ENCODE measurements at places on chromosomes 7 and 10.

- DNase-seq, result no peak
These were observed 203.2 kb downstream of the ARL4A start for GRCh38 chr7:12890586-12890985.

GRCh38 chr7:103075337-103075918, 488 bp downstream of the ARMC10 start:
- peak; percentile 56 for DNase-seq

DNA sequence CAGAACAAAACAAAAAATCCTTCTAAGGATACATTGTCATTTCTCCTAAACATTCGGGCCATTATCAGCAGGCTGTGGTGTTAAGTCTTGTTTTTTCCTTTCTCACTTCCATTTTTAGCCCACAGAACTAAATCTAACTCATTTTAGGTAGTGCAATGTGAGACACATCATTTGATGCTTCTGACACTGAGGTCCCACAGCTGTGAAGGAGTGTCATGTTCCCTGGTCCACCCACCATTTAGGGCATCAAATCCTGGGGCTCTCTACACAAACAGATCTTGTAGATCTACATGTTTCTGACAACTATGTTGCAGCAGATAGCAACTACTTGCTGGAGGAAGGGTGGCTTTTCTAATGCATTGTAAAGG, 232.5 kb upstream of the IGFBP3 start:
- no peak for DNase-seq

DNA sequence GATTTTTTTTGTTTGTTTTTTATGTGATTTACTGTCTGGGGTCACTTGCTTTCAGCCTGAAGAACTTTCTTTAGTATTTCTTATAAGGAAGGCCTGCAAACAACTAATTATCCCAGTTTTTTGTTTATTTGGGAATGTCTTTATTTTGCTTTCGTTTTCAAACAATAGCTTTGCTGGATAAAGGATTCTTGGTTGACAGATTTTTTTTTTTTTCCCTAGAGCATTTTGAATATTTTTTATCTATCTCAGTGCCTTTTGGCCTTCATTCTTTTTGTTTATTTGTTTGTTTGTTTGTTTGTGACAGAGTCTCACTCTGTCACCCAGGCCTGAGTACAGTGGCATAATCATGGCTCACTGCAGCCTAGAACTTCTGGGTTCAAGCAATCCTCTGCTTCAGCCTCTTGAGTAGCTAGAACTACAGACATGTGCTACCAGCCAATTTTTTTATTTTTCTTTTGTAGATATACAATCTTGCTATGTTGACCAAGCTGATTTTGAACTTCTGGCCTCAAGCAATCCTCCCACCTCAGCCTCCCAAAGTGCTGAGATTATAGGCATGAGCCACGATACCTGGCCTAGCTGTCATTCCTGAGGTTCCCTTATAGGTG, 46.3 kb upstream of the FZD9 start:
- DNase-seq, result no peak

DNA sequence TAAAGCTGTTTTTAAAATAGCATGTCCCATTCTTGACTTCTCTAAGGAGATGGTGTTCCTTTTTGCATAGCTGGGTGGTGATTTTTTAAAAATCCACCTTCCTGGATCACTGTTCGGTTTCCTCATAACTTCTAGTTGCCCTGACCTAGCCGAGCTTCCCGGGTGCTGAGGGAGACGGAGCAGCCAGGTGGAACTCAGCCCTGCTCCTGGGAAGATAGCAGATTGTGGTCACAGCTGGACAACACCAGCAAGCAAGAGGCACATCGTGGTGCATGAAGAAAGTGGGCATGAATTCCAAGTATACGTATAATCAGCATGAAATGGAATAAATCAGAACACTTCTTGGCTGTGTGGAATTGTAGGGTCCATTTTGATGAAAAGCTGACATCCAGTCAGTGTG, 73.5 kb upstream of the RSU1 start:
- DNase-seq, result no peak

DNA sequence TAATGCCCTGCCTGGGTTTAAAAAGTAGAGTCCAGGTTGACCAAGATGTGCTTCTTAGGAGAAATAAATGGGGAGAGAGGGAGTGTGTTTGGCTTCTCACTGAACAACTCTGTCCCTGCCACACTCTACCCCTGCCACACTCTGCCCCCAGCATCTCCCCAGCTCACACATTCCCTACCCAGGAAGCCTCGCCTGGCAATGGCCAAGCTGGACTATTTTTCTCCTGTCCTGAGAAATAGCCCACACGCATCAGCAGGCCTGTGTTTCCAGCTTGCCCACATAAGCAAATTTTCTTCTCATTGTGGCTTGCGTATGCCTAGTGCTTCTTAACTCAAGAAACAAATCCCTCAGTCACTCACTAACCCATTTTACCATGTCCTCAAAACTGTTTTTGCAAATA, 1.8 kb downstream of the LRRC18 start:
- DNase-seq, result no peak

DNA sequence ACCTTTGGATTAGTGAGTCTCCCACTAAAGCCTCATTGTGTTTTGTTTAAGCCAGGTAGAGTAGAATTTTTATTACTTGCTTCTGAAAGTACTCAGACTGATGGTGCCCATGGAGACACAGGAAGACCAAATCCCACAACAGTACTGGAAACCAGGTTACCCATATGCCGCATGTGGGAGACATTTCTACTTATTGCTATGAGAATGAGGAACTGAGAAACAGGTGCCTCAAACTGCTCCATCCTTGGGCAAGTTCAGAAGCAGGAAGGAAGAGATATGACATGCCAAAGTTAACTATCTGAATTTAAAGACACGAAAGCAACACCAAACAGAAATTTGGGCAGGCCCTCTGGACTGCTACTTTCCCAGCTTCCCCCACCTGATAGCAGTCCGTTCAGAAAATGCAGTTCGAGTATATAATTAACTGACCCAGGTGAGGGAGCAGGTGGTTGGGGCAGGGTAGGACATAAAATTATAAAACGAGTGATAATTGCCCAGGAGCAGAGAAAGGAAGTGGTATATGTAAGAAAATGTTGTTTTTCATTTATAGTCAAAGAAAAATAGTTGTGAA, 382.3 kb upstream of the MTPN start:
- no peak for DNase-seq

DNA sequence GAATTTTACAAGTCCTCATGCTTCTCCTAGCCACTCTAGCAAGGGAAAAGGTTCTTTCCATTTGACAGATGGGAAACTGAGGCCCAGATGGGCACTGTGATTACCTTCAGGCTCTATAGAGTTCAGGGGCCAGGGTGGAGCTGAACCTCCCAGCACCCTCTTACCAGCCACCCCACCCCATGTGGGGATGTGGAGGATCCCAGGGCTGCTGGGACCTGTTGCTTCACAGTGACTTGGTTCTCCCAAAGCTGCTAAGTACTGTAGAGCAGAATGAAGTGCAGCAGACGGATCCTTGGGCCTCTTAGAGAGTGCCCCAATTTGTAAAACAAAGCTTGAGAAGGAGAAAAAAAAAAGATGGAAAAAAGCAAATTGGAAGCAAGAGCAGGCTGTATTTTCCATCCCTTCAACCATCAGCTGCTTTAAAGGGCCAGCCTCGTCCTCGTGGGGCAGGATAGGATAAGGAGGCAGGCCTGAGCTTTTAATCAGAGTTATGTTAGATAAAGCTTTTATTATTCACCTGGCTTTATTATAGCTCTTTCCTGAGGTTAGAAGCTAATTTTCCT, 147.0 kb downstream of the CDH23 start:
- no peak for DNase-seq

- no peak for DNase-seq
These were observed 1236.0 kb upstream of the CELF2 start for GRCh38 chr10:9781666-9782065.

- no peak for DNase-seq
These were observed 31.1 kb downstream of the CELF2 start for GRCh38 chr10:11048707-11049278.

- no peak for DNase-seq
These were observed 31.5 kb downstream of the UNC5B start for GRCh38 chr10:71243756-71244395.

DNA sequence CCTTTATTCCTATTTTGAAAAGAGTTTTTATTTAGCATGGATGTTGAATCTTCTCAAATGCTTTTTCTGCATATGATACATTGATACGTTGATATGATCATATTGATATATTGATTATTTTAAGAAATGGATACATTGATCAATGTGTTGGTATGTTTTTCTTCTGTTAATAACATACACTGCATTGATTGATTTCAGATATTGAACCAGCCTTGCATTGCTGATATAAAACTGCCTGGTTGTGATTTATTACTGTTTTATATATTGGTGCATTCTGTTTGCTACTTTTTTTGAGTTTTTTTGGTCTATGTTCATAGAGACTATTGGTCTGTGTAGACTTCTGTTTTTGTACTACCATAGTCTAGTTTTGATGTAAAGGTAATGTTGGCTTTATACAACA, 26.8 kb upstream of the RABGEF1 start:
- DNase-seq, result no peak

- DNase-seq, result no peak
These were observed 14.6 kb downstream of the VOPP1 start for GRCh38 chr7:55557666-55558188.

- no peak for DNase-seq
These were observed 1249.6 kb downstream of the TYW1 start for GRCh38 chr7:68246189-68246633.

- DNase-seq, result no peak
These were observed 394.3 kb downstream of the PARD3 start for GRCh38 chr10:34420795-34421194.

DNA sequence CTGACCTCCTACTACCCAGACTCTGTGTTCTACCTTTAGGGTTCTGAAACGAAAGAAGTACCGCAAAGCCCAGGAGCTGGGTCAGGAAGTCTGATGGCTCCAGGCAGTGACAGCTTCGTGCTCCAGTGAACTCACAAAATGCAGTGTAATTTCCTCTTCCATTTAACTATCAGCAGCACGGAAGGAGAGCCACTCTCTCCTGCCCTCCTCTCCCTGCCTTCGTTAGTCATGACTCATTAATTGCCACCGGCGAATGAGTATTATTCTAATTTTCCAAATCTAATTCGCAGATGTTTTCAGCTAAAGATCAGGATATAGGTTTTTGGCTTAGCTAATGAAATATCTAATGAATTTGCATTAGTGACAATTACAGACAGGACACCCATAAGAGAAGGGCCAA, 1262.0 kb downstream of the TYW1 start:
- DNase-seq, result no peak

DNA sequence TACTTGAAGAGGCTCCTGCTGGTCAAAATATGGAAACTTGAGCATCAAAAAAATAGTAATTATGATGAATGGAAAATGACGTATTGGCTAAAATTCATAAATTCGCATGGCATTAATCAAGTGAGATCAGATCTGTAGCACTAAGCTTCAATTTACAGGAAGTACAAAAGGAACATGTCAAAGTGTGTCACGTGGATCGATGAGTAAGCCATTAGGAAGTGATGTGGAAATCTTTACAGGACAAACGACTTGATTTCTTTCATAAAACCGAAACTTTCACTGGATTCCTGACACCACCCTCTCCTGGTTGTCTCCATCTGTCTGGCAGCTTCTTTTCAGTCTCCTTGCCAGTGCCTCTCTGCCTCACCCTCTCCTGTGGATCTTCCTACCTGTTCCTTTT, 25.8 kb downstream of the AKR1C8 start:
- DNase-seq, result no peak

DNA sequence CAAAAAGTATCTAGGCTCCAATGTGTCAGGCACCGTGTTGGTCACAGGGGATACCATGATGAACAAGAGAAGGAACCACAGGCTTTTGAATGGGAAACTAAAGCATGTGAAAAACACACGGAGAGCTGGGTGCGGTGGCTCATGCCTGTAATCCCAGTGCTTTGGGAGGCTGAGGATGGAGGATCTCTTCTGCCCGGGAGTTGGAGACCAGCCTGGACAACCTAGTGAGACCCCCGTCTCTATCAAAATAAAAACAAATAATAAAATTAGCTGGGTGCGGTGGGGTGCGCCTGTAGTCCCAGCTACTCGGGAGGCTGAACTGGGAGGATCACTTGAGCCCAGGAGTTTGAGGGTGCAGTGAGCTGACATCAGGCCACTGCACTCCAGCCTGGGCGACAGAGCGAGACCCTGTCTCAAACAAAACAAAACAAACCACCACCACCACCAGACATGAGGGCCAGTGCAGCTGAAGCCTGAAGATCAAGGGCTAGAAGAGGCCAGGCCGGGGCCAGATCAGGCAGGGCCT, 611 bp upstream of the COPS6 start:
- DNase-seq, result no peak

- no peak for DNase-seq
These were observed 97.0 kb downstream of the LRMDA start for GRCh38 chr10:75528392-75528791.

- DNase-seq, result no peak
These were observed 37.5 kb upstream of the EGR2 start for GRCh38 chr10:62853710-62854109.

- no peak for DNase-seq
These were observed 49.5 kb upstream of the DNAJC1 start for GRCh38 chr10:22053048-22053447.

DNA sequence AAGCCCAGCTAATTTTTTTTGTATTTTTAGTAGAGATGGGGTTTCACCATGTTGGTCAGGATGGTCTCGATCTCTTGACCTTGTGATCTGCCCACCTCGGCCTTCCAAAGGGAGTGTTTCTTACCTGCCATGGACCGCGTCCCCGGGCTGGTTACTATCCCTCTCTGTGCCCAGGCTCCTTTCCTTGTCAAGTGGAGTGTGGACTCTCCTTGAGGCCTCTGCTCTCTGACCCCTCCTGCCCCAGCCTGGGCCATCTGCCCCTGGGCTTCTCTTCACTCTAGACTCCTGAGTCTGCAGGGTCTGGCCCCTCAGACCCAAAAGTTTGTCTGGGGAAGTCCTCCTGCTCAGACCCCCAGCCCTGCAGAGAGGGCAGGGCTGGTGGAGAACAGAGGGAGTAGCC, 20.7 kb downstream of the NEURL1 start:
- DNase-seq, result no peak

Measured in glutamatergic neuron (in vitro differentiated cells).